ENCODE measurements at places on chromosomes 13 and 19. TPM values are rescaled to one million over a fixed set of nuclear protein-coding genes. Genes with fewer than 3 reads are reported as not detected.
A peak's percentile ranks its signal among the peaks of the same experiment; 100 is the strongest.

DNA sequence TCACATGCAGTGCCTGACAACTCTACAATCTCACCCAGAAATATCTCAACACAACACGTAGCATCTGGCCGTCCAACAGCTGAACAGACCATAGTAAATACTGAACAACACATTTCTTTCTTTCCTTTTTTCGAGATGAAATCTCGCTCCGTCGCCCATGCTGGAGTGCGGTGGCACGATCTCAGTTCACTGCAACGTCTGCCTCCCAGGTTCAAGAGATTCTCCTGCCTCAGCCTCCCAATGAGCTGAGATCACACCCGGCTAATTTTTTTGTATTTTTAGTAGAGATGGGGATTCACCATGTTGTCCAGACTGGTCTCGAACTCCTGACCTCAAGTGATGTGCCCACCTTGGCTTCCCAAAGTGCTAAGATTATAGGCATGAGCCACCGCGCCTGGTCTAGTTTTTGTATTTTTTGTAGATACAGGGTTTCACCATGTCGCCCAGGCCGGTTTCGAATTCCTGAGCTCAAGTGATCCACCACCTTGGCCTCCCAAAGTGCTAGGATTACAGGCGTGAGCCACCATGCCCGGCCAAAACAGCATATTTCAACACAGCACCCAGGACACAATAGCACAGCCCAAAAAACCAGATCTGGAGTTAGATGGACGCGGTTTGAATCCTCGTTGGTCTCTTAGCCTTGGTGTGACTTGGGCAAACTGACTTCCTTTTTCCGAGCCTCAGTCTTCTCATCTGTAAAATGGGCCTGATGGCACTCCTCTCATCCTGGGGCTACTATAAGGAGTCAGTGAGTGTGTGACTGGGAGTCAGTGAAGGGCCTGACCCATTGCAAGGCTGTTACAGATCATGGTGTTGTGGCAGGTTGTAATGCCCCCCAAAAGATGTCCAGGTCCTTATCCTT is 22.6 kb downstream of the CYP2A6 start:
- DNase-seq, result peak; percentile 37

GRCh38 chr13:100566543-100566942 is 22.0 kb downstream of the GGACT start:
- DNase-seq, result no peak

The VWA8 gene
- total RNA-seq, result 11.1 TPM

The CD22 gene
- total RNA-seq, result not detected

The VSTM2B gene
- not detected for total RNA-seq

Measured in chondrocyte (in vitro differentiated cells).